Choroid plexus epithelial cell (primary cell): ENCODE measurements at places on chromosomes 5 and 9.

GRCh38 chr5:80125022-80125961 is 90.1 kb downstream of the THBS4 start:
- no peak for DNase-seq

- DNase-seq: peak; percentile 36
These were observed 76.8 kb downstream of the PIK3R1 start for GRCh38 chr5:68292316-68292715.

- DNase-seq: peak; percentile 54
These were observed 28.0 kb downstream of the MARCHF3 start for GRCh38 chr5:127002390-127002789.

GRCh38 chr5:669842-670395 is 23.2 kb downstream of the TPPP start:
- no peak for DNase-seq

DNA sequence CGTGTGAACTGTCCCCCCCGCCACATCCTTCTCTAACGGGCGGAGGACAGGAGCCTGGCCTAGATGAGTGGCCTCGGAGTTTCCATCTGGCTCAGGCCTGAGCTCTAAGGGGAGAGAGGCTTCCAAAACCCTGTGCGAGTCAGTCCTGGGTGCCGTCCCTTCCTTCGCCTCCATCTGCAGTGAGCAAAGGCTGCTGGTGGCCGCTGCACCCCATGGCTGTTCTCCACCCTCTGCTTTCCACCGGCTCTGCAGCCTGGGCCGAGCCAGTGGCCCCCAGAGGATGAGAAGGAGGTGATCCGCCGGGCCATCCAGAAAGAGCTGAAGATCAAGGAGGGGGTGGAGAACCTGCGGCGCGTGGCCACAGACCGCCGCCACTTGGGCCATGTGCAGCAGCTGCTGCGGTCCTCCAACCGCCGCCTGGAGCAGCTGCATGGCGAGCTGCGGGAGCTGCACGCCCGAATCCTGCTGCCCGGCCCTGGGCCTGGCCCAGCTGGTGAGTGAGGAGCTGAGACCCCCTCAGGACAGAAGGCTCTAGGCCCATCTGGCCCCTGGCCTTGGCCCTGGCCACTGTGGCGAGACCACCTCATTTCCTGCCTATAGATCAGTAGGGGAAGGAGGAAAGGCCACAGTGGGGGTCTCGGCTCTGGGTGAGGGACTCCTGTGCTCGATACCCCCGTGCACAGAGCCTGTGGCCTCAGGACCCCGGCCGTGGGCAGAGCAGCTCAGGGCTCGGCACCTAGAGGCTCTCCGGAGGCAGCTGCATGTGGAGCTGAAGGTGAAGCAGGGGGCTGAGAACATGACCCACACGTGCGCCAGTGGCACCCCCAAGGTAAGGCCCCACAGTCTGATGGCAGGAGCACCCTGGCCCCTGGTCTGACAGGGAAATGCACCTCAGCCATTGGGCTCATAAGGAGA is 3.0 kb downstream of the PKN3 start:
- no peak for DNase-seq

DNA sequence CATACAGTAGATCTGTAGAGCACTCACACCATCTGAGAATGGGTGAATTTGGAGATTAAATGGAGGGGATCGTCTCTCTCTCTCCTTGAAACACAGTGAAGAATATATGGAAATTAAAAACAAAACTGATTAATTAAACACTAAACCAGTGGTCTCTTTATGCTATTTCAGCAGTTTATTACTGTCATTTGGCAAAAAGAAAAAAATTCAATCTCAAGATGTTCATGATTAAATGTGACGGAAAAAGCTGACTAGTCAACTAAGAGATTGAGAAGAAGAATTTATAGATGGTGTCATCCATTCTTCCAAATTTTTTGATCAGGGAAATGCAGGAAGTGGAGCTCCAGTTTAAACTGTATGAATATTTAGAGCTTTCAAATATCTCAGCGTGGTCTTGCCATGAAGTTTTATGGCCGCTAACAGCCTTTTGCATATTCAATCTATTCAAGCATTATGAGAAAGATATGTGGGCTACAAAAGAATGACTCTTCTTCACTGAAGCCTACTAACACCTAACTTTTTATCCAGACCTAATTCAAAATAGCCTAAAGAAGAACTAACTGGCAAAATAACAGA is 121.6 kb upstream of the DPYSL3 start:
- no peak for DNase-seq

GRCh38 chr9:6415266-6415665 is 2.3 kb downstream of the UHRF2 start:
- DNase-seq: no peak
